Anterior cingulate cortex (tissue), 58 donors: ENCODE measurements at places on chromosomes 12 and 14.

- DNase-seq = peak; percentile 27
Measured at GRCh38 chr14:104773505-104774452, 20.8 kb downstream of the SIVA1 start.

- no peak for DNase-seq
Measured at GRCh38 chr12:111261911-111262676, 106.8 kb downstream of the PHETA1 start.

GRCh38 chr12:14048941-14049545 lies 67.6 kb upstream of the GRIN2B start:
- no peak for DNase-seq

DNA sequence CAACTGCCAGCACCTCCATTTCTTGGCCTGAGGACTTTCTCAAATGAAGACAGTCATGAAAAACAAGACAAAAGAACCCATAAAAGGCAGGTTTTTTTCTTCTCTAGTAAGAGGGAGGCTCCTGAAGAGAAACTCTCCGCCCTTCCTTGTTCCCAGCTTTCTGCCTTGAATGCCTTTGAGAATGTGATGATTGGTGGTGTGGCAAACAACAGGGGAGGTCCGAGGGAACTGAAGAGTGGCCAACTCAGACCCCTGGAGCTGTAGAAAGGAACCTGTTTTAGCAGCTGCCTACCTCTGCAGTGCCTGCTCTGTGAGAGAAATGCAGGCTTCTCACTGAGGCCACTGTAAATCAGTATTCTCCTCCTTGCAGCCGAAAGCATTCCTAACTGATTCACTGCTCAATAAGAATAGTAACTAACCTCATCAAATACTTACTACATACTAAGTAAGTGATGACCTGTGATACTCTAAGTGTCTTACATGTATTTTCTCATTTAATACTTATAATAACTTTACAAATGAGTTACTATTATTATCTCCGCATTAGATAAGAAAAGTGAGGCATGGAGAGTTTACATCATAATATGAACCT lies 16.7 kb upstream of the ERC1 start:
- no peak for DNase-seq

GRCh38 chr14:79383031-79383430 lies 828.3 kb downstream of the DIO2 start:
- no peak for DNase-seq

DNA sequence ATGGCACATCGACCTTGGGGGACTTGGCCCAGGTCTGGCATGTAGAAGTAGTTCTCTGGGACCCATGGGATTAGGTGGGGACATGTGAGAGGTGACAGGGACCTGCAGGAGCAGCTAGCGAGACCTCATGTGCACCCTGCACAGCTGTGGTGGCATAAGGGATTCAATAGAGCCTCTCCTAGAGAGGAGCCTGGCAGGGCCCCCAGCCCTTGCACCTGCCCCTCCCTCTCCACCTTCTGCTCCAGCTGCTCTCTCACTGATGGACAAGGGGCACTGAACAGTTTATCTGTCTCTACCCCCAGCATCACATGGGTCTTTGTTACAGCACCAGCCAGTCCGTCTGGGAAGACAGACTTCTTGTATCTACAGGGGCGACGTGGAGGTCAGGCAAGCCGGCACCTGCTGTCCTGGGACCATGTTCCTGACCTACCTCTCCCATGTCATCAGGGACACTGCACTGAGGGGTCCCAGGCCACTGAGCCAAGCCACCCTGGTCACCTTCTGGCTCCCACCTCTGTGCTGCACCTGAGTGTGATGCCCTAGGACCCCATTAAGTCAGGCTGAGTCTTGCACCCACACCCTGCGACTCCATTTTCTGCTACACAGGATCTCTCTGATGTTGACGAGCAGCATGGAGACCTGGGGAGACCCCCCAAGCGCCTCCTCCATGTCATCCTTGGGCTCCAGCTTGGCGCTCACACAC lies 32.6 kb downstream of the DDX11 start:
- no peak for DNase-seq

GRCh38 chr12:123278101-123278627 lies 6.5 kb upstream of the CDK2AP1 start:
- DNase-seq = no peak

DNA sequence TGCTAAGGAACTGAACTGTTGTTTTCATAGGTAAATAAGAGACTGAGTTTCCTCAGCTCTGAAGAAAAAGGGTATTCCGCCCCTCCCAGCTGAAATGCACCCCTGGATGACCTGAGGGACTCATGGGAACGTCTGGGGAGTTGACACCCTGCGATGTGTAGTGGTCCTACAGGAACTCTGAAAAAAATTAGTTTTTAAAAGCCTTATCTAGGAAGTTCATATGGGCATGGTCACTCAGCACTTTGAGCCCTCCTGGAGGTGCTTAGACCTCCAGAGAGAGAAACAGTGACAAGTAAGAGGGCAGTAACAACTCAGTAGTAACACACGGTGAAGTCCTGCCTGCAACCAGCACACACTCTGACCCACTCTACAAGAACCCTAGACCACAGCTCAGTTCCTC lies 91.2 kb upstream of the CNOT2 start:
- no peak for DNase-seq

- DNase-seq = no peak
Measured at GRCh38 chr14:51834240-51834639, 26.2 kb upstream of the GNG2 start.

DNA sequence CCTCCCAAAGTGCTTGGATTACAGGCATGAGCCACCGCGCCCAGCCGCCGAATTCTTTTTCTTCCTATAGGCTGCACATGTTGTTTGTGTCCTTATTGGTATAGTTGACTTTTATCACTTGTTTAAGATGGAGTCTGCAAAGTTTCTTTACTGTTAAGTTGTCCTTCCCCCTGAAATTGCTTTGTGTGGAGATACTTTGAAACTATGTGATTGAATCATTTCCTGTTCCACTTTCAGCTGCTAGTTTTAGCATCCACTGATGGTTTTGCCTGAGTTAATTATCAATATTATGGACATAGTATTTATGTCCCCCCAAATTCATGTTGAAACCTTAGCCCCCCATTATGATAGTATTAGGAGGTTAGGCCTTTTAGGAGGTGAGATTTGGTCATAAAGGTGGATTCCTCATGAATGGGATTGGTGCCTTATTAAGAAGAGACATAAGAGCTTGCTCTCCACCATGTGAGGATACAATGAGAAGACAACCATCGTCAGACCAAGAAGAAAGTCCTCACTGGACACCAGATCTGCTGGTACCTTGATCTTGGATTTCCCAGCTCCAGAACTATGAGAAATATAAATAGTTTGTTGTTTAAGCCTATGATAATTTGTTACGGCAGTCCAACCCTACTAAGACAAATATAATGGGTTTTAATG lies 34.9 kb downstream of the PPHLN1 start:
- no peak for DNase-seq

DNA sequence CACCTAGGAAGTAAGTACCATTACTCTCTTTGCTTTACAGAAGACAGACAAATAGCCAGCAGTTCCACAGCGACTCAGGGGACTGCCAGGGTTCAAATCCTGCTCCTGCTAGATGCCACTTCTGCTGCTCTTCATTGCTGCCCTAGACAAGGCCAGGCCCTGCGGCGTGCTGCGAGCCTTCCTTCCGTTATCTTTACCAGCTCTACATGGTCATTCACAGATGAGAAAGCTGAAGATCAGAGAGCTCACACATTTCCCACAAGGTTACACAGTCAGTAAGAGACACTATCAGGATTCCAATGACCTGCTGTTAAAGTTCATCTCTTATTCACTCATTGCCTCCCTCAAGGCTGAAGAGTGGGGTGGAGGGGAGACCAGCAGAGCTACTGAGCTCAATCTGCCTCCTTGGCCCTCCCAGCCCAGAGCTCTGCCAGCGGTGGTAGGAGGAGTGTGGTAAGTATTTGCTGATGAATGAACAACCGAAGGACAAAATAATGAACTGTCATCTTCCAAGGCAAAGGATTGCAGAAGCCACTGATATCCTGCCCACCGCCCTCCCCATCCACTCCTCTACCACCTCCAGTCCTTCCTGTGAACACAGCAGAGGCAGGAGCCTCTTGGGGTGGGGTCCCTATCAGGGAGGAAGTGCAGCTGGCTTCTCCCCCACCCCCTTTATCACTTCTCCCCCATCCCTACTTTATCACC lies 14.6 kb upstream of the HDAC7 start:
- no peak for DNase-seq

- DNase-seq = no peak
Measured at GRCh38 chr12:15497671-15498292, 175.5 kb downstream of the PTPRO start.

DNA sequence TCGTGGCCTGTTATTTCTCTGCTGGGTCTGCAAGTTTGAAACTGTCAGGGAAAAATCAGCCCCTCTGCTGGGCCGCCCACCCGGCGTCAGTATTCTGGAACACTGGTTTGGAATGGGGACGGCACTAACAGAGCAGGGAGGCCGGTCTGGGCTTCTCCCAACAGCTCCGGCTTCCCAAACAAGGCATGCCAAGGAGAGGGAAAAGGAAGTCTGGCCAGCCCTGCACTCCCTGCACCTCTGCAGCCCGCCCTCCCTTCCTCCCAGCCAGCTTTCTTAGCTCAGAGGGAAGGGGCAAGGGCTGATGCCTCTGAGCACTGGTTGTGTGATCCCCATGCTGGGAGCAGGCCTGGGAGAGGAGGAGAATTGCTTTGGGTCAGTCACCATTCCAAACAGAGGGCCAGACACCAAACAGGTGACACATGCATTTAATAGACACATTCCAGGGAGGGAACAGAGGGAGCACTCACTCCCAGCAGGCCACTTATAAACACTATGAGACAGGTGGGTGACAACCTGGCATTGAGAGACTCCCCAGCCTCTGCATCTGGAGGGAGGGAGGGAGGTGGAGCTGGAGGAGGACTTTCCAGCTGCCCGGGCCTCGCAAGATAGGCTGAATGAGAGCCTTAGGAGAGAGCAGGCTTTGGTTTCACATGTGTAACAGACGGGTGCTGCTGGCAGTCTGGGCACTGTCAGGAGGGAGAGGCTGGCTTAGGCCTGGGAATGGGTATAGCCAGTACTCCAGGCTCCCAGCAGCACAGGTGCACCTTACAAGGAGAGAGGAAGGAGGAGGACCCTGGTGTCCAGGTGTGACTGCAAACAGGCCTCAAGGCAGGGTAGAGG lies 10.3 kb downstream of the KRT75 start:
- DNase-seq = no peak

- DNase-seq = no peak
Measured at GRCh38 chr14:35878272-35879150, 52.4 kb downstream of the BRMS1L start.

DNA sequence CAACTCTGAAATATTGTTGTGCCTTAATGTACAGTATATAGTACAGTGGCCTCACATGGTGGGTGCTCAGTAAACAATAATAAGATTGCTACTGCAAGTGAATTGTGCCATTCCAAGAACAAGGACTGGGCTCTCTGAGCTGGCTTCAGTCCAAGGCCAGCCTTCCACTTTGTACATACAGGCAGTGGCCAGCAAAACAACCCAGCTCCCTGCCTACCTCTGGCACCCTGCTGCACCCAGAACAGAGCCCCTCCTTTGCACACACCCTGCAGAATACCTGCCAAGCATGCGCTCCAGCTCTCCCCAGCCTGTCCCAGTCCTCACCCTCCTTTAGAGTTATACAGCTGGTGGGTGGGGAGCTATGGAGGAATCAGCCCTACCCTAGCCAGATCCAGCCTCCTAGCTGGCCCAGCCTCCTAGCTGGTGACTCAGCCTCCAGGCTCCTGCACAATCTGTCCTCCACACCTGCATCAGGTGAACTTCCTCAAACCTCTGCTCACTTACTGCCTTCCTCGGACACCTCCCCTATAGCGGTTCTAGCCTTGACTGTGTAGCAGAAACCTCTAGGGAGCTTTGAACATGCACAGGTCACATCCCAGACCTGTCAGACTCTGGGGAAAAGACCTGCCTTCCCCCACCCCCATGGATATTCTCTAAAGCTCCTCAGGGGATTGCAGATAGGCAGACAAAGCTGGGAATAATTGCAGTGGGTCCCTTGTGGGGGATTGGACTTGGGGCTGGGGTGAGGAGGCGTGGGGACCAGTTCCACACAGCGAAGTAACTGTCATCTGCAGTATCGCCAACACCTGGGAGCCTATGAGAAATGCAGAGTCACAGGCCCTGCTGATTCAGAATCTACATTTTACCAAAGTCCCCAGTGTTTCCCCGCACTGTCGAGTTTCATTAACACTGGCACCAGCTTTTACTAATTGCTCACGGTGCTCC lies 17.9 kb downstream of the ZDHHC22 start:
- no peak for DNase-seq

DNA sequence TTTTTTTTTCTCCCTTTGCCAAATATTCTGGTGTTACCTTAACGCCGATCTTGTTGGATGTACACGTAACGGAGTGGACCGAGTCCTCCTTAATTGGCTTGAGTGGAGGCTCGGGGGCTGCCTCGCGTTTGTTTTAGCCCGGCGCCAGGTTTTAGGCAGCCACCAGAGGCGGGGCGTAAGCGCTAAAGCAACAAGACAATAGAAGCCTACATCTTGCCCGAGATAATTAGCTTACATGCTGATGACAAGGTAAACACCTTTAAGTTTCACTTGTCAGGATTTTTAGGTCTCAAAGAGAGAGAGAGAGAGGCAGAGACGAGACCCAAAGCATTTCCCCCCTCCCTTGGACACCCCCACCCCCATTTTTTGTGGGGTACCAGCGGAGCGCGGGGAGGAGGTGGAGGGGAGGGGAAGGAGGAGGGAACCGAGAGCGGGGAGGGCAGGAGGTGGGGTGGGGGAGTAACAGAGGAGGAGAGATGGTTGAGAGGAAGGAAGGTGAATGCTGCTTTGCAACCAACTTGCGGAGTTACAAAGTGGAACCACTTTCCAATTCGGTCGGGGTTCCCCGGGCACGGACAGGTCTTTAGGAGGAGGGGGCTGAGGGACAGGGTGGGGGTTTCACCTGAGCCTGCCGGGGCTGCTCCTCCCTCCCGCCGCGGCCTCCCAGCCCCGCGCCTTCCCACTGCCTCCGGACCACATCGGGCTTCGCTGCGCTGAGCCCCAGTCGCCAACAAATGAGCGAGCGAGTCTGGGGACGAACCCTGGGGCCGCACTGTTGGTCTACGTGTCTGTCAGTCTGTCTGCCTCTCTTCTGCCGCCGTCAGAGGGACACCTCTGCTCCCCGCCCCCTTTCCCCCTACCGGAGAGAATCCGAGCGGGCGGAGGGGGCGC lies at the start of gene NKX2-1:
Gene NKX2-1, minus strand, starts transcription at position 802 of the 891 bp plus-strand sequence. Its CDS starts 103 bp downstream, at position 699.
- DNase-seq = no peak
